ENCODE measurements at places on chromosomes 7 and 10.

GRCh38 chr10:50044941-50045664 is 22.7 kb upstream of the WASHC2A start:
- DNase-seq, result no peak

DNA sequence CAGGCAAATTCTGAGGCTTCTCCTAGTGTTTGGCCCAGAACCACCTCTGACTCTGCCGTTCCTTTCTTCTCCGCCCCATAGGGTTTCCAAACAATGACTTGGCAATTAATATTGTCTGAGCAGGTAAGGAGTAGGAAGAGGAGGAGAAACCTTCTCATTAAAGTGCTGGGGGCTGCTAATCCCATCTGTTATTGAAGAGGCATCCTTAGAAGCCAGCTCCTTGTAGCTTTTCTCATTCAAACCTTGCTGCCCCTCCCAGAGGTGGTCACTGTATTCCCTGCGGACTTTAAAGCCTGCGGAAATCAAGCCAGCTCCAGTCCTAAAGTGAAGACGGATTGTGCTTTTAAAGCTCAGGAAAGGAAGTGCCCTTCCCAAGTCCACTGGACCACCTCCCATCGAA is 1.4 kb upstream of the NKX1-2 start:
- no peak for DNase-seq

DNA sequence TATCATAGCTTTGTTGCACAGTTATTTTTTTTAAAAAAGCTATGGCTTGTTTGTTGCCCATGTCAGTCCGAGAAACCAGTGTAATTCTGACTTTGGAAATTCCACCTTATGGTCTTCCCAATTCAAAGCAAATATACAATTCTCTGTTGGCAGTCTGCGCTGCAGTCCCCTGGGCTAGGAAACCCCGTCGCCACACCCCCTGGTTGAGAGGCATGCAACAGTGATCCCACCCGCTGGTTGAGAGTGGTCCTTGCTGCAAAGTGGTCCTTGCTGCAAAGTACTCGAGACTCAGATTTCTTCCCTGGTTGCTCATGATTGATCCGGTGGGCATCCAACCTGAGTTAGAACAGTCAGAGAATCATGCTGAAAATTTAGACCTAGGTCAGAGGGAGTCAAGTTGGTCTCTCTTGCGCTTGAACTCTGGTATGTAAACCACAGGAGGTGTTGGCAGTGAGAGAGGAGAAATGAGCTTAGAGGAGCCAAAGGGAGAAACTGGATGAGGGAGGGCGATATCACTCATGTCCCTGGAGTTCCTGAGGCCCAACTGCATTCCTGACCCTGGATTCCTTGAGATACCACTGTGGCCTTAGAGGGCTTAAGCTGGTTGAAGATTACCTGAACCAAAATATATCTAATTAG is 45.0 kb upstream of the STK17A start:
- no peak for DNase-seq

GRCh38 chr7:102883098-102883860 is 29.5 kb upstream of the LRRC17 start:
- no peak for DNase-seq

DNA sequence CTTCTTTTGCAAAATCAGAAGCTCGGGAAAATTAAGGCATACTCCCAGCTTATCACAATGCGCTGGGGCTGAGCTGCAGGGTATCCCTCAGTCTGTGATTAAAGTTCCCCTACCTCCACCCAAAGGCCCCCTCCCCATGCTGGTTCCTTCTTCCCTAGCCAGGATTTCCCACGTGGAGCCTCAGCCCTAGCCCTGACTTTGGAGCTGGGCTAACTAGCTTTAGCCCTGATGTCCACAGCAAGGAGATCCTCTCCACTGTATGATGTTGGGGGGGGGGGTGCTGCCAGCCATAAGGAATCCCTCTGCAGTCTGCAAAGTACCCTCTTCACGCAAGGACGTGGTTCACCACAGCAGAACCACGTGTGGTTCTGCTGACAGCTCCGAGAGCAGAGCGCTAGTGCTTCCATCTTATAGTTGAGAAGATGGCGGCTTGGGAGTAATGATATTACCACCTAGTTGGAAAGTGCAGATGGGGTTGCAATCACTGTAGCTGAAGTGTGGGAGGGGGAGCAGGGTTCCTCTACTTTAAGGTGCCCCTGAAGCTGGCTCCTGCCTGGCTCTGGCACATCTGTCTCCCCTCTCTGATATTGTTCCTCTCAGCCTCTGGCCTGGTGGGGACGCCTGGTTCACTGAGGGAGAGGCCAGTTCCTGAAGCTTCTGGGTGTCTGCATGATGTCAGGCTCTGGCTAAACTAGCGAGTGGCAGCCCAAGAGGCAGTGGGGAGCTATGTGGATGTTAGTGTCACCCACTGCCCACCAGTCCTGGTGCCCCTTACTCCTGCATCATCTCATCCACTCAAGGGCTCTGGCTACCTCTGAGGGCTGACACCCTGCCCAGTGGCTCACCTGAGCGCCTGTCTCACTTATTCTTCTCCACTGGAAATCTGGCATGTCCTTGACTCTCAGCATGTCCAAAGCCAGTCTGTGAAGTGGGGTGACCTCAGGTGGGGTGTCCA is 270.7 kb downstream of the RPS24 start:
- no peak for DNase-seq
